ENCODE measurements at places on chromosomes 4 and X.

DNA sequence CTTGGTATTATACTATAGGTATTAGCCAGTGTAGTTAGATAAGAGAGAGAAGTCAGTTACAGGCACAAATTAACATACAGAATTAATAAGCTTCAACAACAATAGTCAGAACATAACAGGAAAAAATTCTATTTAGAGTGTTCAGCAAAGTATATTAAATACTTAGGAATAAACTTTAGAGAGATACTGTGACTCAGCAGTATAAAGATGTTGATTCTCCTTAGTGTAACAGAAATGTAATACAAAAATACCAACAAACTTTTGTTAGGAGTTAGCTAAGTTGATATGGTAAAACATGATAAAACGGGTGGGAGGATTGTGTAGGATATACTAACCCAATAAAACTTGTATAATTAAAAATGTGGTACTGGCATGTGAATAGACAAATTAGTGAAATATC, 154.3 kb downstream of the DIPK2B start:
- DNase-seq: no peak

DNA sequence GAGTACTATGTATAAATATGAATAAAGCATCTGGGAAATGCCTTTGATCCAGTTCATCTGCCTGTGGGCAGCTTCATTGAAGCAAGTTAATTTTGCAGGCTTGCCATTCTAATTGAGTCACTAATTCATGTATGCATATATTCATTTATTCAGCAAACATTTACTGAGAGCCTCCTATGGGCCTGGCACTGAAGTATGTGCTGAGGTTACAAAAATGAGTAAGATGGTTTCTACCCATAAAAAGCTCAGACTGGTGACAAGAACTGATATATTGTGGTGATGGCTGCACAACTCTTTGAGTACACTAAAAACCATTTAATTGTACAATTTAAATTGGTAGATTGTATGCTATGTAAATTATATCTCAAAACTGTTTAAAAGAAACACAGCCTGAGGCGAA, 1.1 kb upstream of the MRPL1 start:
- no peak for DNase-seq

DNA sequence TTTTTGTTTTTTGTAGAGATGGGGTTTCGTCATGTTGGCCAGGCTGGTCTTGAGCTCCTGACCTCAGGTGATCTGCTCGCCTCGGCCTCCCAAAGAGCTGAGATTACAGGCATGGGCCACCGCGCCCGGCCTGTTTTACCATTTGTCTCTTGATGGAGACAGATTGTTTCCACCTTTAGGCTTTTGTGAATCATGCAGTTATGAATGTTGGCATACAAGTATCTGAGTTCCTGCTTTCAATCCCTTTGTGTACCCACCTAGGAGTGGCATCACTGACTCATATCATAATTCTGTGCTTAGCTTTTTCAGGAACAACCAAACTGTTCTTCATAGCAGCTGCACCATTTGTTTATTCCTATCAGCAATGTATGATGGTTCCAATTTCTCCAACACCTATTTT, 20.2 kb upstream of the MGST2 start:
- DNase-seq: peak; percentile 84

DNA sequence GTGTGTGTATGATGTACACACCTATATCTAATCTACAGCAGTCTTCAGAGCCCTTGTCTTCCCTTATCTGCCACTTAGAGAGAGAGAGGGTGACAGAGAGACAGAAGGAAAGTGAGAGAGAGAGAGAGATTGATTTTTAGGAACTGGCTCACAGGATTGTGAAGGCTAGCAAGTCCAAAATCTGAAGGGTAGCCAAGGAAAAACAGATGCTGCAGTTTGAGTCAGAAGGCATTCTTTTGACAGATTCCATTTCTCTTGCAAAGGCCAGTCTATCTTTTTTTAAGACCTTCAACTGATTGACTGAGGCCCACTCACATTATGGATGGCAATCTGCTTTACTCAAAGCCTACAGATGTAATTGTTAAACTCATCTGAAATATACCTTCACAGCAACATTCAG, 664.0 kb upstream of the IGFBP7 start:
- no peak for DNase-seq

- DNase-seq: peak; percentile 70
Measured at GRCh38 chr4:184472614-184473498, 1.5 kb downstream of the IRF2 start.

DNA sequence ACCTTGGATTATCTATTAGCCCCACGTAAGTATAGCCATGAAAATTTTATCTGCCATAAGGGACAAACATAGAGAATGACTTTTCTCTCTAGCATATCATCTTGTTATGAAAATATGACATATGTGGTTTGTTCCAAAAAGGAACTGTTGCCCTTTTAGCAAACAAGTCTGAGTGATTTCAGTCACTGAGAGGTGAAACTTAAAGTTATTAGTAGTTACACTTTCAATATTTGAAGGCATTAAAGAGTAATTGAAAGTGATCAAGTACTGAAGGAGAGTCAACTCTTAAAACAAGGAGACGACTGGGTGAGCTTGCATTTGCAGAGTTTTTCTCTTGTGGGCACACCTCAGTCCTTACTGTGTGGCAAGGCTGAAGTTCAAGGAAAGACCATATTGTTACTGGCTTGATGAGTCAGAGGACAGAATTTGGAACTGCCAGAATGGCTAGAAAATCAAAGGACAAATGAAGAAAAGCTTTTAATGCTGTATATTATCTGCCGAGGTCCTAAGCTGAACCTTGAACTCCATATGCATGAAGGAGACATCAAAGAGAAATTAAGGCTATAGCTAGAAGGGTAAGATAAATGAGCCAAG, 205.1 kb upstream of the EMCN start:
- no peak for DNase-seq

DNA sequence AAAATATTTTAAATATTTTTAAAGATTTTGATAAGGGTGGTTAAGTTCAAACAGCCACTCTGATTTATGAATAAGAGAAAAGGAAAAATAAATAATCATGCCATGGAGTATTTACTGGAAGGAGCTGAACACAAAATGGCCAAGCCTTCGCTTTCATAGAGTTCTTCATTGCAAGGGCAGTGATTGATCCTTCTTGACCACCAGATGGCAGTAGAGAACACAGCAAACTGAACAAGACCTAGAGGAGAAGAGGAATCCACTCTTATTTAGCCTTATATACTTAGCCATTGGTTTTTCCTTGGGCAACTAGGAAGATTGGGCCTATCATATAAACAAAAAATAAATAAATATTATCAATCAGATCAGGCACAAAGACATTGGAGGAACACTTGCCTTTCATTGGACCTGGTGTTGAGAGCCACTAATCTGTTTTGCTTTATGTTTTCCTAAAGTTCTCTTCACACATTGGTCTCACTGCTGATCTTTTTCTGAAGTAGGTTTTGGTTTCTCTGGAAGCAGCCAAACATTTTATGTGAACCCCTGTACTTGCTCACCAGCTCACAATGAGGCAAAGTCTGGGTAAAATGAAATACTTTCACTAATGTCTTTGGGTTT, 58.1 kb upstream of the PARM1 start:
- peak; percentile 66 for DNase-seq

DNA sequence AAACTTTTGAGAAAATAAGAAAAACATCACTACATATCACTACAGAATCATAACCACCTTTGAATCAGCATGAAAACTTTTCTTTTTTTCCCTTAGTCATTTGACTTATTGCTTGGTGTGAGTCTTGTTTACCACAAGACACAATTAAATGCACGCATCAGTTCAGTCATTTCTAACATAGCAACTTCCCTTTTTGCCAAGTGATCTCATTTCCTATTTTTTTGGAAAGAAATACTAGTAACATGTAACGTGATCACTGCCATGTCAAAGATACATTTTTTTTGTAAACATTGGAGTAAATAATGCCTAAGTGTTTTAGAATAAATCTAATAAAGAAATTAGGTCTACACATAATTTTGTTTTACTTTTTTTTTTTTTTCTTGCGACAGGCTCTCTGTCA, 5.1 kb upstream of the CXCL8 start:
- DNase-seq: peak; percentile 35

DNA sequence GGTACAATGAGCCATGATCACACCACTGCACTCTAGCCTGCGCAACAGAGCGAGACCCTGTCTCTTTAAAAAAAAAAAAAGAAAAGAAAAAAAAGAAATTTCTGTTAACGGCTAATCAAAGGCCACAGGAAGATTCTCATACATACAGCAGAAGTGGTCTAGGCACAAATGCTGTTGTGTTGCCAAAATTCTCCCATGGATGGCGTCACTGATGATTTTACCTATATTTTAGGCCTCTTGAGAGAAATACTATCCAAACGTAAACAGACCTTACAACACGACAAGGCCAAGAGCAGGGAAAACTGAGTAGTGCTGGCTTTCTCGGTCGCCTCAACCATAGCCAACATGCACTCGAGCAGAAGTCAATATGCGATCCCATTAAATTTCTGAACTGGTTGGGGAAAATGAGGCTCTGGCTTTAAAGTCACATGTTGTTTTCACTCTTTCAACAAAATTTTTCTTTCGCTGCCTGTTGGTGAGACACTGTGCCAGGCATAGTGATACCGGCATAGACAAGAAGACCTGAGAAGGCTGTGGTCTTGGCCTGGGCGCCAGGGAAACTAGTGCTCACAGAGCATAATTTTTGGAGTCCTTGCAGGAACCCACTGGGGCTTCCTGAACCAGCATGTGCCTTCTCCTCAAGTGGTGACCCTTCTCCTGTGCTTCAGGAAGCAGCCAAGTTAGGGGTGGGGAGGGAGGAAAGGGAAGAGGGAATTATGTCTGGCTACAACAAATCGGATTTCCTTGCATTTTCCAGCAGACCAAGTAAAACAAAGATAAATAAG, 20.6 kb downstream of the SH3KBP1 start:
- no peak for DNase-seq

DNA sequence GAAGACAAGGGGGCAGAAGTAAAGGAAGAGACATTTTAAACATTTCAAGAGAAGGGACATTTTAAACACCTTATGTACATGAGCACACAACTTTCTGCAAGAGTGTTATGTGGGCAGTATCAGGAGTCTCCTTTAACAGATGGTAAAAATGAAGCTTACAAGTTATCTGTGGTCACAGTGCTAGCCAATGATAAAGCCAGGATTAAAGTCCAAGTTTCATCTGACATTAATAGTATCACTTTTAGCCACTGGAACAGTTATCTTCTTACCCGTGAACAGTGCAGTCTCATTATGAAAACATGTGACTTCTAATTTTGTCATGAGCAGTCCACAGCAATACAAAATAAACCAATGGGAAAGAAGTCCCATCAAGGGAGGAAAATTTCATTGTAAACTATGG, 627.9 kb upstream of the AGA start:
- no peak for DNase-seq

DNA sequence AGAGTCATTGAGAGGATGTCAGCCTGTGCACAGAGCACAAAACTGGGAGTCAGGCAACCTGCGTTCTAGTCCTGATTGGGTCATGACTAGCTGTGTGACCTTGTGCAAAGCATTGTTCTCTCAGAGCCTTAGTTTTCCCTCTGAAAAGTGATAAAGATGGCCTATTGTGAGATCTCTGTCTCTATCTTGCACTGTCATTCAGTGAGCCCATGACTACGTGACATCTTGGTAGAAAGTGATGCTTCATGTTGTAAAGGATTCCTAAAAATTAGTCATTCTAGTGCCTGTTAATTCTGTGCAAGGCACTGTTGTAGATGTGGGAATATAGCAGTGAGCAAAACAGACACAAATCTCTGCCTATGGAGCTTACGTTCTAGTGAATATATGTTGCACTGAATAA, 2.5 kb downstream of the PGRMC1 start:
- peak; percentile 2 for DNase-seq

- no peak for DNase-seq
Measured at GRCh38 chr4:70994387-70995099, 1.1 kb downstream of the DCK start.

DNA sequence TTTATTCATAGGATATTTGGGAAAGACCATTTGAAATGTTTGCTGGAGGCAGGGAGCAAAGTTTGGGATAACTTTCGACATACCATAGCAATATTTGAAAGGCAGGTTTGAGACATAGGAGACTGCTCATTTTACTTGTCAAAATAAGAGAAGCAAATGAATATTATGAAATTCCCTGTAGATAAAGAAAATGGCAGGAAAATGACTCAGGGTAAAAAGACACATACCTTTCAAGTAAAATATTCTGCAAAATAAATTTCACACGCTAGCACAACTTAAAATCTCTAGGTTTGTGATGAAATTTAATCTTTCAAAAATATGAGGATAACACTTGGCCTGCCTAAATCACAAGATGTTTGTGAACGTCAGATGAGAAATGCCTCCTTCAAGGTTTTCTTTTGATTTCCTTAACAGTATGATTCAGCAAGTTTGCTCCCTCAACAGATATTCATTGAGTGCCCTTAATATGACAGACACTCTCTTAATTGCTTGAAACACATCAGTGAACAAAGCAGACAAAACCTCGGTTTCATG, 6.6 kb downstream of the TMEM156 start:
- DNase-seq: no peak
